Endothelial cell of umbilical vein (primary cell): ENCODE measurements at places on chromosomes 2 and 18. TPM values are rescaled to one million over a fixed set of nuclear protein-coding genes. Genes with fewer than 3 reads are reported as not detected.

DNA sequence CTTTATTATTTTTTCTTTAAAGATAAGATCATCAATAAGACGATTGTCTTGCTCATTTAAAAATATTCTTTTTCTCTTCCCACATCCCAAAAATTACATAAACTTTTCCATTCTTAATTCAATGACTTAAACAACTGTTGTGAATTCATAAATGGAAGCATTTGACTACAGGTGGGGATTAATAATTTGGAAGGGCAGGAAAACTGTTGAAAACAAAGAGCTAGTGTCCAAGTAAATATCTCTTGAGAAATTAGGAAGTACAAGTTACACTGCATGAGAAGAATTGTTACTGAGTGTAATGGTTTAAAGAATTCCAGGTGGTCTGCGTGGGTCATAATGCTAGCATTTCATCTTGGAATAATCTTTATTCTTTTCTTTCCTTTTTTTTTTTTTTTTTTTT, 634.8 kb upstream of the ZEB2 start:
- no peak for DNase-seq

DNA sequence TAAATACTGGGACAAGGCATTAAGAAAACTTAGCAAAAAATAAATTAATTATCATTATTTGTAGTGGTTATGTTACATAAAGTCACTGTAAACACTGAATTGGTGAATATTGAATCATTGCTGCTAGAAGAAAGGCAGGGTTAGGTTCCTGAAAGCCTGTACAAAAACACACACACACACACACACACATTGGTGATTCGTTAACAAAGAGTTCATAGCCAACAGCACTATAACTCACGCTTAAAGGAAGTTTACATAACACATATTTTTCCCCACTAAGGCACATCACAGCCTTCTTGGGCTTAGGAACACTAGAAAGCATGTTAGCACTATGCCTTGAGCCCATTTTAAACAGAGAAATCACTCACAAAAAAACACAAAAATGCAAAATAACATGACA, 690.0 kb upstream of the PIK3C3 start:
- DNase-seq: peak; percentile 34

- no peak for DNase-seq
These were observed 503.6 kb upstream of the SMIM21 start for GRCh38 chr18:75931079-75931478.

DNA sequence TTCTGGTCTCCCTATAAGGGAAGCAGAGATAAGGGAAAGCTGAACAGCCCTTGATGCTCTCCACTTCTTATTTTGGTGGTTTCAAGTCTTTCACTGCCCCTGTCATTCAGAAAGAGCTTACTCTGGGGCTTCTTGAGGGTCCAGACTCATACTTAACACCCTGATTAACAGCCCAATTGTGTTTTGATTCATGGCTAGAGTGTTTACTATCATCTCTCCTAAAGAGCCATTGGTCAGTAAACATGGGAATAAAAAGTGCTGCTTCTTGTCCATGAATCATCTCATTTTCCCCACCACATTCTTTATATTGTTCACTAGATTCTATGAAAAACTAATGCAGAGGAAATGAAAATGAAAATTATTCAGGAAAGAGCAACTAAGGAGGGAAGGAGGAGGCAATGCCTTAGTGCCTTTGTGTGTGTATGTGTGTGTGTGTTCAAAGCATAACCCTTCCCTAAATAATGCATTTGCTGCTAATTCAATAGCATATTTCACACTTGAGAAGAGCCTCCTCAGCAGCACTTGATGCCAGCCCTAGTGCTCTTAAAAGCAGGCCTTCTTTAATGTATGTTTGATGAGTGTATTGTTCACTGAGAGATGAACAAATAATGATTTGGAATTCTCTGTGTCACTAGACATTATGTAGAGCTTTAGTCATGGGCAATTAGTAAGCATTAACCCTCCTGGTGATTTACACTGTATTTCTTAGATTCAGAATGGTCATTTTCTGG, 63.5 kb downstream of the DCC start:
- no peak for DNase-seq

DNA sequence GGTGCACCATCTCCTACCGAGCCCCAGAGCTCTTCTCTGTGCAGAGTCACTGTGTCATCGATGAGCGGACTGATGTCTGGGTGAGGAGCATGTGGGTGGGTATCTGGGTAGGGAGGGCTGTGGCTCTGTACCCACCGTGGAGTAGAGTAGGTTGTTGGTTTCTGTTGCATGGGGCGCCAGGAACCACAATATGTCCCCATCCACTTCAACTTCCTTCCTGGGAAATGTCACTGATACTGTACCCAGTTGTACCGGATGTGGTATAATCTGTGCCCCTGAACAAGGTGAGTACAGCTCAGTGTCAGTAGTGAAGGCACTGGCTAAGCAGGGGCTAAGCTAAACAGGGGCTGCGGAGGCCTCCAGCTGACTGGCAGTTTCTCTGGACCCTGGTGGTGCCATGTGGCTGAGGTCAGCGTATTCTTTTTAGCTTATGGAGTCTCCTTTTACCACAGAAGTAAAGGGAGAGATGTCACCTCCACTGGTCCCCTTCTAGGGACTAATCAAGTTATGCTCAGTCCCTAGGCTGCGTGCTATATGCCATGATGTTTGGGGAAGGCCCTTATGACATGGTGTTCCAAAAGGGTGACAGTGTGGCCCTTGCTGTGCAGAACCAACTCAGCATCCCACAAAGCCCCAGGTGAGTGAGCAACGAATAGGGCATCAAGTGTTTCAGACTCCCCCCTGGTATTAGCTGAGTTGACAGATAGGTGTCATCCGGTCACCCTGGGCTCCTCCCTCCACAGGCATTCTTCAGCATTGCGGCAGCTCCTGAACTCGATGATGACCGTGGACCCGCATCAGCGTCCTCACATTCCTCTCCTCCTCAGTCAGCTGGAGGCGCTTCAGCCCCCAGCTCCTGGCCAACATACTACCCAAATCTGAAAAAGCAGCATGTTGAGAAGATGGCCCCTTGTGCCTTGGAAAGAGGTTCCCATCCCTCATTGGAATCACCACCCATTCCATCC, 2.7 kb downstream of the STK16 start:
- DNase-seq: no peak

SPDYA gene
- 0.92 and 1.6 TPM in 2 replicates for total RNA-seq

CD207 gene
- not detected in 2 replicates for total RNA-seq

MOCOS gene
- total RNA-seq: 0.85 and 0.88 TPM in 2 replicates

FAM117B gene
- 5.7 and 7.0 TPM in 2 replicates for total RNA-seq
